Stimulated activated CD8-positive, alpha-beta memory T cell treated with anti-CD3 and anti-CD28 coated beads, Interleukin-15, amount 100 ng/mL, for 1 hour (primary cell): ENCODE measurements at places on chromosomes 16 and 17.

GRCh38 chr16:85274501-85274900, 162.2 kb upstream of the CIBAR2 start:
- no peak for DNase-seq

- DNase-seq: no peak
Measured at GRCh38 chr16:27679899-27680298, 130.0 kb downstream of the KATNIP start.

- DNase-seq: no peak
Measured at GRCh38 chr17:9729735-9730420, 61.5 kb downstream of the DHRS7C start.

DNA sequence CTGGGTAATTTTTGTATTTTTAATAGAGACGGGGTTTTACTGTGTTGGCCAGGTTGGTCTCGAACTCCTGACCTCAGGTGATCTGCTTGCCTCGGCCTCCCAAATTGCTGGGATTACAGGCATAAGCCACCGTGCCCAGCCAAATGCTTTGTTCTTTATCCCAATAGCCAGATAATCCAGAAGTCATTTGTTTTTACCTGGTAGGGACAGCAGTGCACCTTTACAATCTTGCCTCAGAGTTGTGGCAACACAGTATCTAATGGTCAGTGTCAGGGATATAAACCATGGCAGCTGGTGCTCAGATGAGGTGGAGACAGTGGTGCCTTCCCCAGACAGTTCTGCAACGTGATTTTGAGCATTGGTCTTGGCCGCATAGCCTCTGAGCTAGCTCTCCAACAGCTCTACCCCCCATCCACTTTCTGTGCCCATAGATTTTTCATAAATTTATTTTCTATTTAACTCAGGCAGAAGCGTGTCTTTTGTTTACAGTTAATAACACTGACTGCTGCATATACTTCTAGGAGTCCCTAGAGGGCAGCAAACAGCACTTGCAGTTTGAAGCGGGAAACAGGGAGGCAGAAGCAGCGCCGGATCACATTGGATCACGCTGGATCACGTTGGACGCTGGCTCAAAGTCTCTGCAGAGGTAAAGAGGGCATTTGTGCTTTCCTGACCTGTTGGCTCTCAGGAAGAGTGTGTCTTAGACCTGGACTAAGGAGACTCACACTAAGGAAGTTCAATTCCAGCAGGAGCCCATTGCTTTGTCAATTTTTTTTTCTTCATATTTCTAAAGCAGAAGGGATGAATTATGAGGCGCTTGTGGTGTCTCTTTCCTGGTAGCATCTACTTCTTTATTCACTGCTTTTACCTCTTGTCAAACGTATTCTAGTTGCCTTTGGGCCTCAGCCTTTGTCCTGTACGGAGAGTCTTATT, 5.1 kb upstream of the GGT6 start:
- no peak for DNase-seq

GRCh38 chr16:87548046-87548445, 54.3 kb upstream of the JPH3 start:
- no peak for DNase-seq
